ENCODE measurements at places on chromosomes 16 and 17. TPM values are rescaled to one million over a fixed set of nuclear protein-coding genes. Genes with fewer than 3 reads are reported as not detected.

GRCh38 chr16:77657016-77657415, 65.3 kb upstream of the NUDT7 start:
- DNase-seq: peak; percentile 99

DNA sequence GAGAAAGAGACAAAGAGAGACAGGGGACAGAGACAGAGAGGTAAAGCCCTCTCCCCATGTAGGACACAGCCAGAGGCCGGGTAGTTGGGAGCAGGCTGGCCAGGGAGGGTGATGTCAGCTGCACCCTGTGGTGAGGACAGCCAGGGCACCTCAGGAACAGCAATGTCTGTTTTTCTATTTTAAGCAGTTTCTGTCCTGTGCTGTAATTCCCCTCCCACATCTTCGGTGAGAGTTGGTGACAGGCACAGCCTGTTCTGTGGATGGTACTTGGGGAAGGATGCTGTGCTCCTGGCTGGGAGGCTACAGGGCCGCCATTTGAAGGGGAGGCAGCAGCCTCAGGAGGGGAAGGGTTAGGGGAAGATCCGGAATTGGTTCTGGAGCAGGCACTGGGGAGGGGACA, 163.5 kb downstream of the SDK2 start:
- no peak for DNase-seq

- DNase-seq: no peak
Observed at GRCh38 chr17:82219083-82219482, 6.4 kb upstream of the CCDC57 start.

- DNase-seq: no peak
Observed at GRCh38 chr17:45393411-45393810, 39.3 kb downstream of the ARHGAP27 start.

DNA sequence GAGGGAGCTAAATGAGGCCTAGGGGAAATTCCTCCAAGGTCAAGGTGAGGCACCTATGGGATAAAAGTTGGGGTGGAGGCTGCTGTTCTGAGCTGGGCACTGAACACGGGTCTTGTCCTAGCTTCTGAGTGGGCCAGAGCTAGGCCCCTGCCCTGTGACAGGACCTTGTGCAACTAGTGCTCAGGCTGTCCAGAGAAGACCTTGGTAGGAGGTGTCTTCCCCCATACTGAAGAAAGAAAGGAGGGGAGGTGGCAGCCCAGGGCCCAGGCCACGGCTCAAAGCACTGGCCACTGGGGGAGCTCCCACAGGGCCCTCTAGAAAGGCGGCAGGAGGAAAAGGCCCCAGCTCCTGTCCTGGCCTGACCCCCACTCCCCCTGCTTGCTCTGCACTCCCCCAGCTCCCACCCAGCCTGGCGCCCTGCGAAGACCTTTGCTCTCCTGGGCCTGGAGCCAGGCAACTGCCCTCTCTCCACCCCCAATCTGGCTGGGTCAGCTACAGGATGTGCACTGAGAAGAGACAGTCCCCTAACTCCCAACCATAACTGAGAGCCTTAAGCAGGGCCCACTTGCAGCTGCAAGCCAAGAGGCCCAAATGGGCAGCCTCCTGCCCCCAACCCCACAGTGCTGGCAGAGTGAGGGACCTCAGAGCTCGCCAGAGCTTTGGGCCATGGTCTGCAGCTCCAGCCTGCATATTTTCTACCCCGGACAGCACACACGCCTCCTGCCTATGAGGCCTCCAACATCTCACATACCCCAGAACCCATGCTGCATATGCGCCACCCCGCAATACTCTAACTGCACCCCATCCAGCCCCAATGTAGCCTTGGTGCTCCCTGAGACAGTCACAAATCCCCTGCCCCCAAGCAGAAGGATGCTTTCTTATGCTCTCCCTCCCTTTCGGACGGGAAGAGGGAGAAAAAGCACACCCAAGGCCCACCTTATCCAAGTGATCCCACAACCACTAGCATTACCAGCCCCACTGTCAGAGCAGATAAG, 15.3 kb downstream of the HSD11B2 start:
- no peak for DNase-seq

GRCh38 chr17:74280093-74280513, 6.1 kb downstream of the DNAI2 start:
- DNase-seq: no peak

DNA sequence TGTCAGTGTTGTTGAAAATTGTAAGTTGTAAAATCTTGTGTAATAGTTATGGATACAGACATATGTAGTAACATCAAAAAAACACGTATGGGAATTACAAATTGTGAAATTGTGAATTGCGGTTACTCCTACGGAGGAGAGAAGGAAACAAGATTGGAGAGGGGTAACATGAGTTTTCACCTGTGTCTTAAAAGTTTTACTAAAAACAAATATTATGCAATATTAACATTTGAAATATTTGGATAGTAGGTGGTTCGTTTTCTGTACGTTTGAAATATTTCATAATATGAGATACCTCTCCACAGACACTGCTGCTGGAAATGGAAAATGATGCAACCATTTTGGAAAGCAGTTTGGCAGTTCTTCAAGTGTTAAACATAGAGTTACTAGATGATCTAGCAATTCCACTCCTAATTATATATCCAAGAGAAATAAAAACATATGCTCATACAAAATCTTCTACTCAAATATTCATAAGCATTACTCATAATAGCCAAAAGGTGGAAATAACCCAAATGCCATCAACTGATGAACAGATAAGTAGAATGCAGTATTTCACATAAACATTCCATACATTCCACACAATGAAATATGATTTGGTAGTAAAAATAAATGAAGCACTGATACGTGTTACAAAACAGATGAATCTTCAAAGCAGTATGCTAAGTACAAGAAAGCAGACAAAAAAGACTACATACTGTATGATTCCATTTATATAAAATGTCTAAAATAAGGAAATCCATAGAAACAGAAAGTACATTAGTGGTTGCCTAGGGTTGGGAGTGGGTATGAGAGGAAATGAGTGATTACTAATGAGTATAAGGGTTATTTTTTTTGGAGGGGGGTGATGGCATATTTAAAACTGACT, 40.7 kb upstream of the ABCA10 start:
- no peak for DNase-seq

- DNase-seq: no peak
Observed at GRCh38 chr17:69505740-69506139, 91.2 kb downstream of the MAP2K6 start.

DNA sequence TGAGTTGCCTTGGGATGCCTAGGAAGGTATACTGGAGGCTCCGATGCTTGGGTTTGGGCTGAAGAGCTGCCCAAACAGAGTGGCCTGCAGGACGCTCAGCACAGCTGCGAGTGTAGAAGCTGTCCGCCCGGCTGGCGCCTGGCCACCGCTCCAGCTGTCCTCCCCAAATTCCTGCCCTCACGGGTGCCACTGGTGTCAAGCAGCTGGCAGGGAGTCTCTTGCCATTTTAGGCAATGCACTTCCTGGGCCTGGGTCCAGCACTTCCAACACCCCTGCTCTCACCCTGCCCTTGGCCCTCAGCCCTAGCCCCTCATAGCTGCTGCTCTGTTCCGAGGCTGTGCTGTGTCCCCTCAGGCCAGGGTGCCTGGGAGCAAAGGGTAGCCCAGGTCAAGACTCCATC, 5.2 kb upstream of the PKMYT1 start:
- DNase-seq: no peak

DNA sequence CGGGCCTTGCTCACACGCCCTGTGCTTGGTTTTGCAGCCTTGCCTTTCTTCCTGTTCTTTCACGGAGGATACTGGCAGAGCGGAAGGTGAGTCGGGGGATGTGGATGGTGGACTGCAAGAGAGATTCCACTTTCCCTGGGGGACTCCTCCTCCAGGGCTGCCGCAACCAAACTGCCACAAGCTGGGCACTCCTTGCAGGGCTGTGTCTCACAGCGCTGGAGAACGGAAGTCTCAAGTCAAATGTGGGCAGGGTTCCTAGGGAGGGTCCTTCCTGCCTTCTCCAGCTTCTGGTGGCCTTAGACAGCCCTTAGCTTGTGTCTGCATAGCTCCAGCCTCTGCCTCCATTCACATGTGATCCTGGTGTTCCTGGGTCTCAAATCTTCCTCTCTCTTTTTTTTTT, 11.4 kb upstream of the BIRC5 start:
- no peak for DNase-seq

DNA sequence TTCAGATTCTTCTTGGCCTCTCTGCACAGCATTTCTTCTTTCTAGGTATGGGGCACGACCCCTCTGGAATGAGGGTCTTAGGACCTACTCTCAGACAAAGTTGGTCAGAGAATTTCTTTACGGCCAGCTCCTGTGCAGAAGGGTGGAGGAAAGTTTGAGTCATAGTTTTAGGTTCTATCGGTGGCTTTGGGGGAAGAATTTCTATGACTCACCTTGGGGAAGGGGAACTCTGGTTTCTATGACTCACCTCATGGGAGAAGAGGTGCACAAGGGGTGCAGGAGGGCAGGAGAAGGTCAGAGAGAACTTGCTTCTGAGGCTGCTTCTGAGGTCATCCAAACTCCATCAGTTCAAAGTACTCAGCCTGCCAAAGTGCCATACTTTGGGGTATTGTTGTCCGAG, 2.5 kb upstream of the ABCC12 start:
- DNase-seq: peak; percentile 62

DNA sequence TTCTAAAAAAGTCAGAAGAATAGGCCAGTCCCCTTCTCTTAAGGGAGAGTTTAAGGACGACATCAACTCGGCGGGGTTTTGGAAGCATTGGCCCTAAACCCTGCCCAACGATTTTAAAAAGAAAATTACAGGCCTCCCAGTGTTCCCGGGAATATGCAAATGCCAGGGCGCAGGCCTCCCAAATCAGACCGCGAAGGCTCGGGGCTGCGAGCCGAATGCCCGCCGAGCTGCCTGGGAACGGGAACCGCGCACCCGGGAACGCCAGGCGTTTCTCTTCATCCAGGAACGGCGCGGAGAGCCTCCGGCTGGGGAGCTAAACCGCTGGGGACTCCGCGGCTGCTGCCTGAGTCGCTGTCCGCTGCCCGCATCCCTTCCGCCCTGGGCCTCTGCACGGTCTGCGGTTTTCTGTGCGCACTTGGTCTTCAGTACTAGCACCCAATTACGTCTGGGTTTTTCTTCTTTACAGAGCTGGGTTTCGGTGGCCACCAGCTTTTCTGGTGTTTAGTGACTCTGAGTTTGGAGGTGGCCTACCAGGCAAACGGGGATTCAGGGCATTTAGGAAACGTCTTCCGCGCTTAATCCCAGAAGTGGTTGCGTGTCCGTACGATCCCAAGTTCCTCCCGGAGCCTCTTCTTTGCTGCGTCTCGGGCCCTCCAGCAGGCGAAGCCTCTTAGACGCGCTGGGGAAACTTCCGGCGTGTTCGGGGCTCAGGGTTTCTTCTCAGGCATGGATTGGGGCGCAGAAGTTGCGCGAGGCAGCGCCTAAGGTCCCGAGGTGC, 5.7 kb downstream of the IRX5 start:
- DNase-seq: no peak

DNA sequence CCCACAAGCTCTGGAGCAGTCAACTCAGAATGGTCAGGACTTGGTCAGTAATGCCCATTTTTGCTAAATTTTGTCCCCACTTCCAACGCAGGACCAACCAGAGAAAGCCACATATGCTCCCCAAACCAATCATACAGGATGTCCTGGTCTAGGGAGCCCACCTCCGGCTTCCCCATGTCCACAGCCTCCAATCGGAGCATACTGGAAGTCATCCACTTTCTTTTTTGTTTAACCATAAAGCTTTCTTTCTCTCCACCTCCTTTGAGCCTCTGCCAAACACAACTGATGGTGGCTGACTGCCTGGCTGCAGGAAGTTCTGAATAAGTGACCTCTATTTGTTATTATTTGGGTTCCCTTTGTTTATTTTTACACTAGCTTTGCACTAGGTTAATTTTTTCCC, 549.1 kb downstream of the WWOX start:
- DNase-seq: peak; percentile 77

DNA sequence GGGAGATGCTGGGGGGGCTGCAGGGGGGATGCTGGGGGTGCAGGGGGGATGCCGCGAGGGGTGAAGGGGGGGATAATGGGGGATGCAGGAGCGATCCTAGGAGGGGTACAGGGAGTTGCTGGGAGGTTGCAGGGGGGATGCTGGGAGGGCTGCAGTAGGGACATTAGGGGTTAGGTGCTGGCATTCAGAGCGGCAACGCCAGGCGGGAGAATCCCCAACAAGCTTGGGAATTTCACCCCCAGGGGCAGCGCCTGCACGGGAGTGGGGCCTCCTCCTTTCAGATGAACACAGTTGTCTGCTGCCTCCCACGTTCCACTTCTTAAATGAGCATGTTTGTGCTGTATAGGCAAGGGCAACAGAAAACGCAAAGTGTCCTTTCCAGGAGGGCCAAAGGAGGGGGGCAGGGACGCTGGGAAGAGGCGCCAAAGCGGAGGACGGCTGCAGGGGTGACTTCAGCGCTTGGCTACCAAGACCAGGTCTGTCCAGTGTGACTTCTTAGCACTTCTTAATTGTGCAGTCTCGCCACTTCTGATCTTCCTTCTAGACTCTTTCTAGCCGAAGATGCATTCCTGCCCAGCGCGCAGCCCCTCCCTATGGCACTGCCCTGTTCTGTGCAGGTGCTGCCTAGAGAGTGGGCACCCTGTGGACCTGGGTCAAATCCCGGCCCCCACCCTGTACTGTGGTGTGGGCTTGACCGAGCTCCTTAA, 2.0 kb upstream of the SLC6A4 start:
- no peak for DNase-seq

DNA sequence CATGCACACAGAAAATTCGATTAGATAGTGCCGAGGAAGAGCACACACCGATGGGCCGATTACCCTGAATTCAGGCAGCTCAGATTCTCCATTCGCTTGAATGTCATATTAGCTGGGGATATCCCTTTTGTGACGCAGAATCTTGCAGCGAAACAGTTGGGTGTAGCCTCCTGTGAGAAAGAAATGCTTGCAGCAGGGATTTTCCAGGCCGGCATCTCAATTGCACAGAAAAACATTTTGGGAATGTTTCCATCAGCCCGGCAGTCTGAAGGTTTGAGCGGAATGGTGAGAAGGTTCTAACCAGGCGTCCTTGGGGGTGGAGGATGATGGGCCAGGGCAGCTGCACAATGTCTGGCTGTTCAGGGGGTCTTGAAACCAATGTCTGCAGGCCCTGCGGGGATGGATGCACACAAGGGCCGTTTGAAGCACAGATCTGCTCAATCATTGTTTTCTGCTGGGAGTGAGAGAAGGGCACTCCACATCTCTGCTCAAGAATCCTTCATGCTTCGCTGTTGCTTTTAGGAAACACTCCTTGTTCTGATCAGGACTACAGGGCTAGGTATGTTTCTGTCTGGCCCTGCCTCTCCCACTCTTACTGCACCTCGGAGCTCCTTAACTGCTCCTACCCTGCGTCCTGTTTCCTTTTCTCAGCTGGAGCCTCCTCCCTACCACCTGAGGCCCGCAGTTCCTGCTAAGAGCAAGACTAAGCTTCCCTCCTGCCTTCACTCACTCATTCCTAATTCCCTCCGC, 94.6 kb downstream of the CMIP start:
- no peak for DNase-seq

GRCh38 chr16:65817066-65817465, 549.4 kb upstream of the CDH5 start:
- no peak for DNase-seq

CARD14 gene
- total RNA-seq: 0.15 TPM

GPR142 gene
- total RNA-seq: not detected

DCTN5 gene
- 75.2 TPM for total RNA-seq

NME1 gene
- total RNA-seq: 510 TPM

BPTF gene
- 23.4 TPM for total RNA-seq

KRTAP4-4 gene
- total RNA-seq: not detected

KRT28 gene
- total RNA-seq: not detected

KRTAP3-1 gene
- total RNA-seq: not detected

SLC16A11 gene
- total RNA-seq: not detected

TERB1 gene
- total RNA-seq: 0.27 TPM

GLOD4 gene
- 145 TPM for total RNA-seq
